ENCODE measurements at places on chromosomes 7 and 10. TPM values are rescaled to one million over a fixed set of nuclear protein-coding genes. Genes with fewer than 3 reads are reported as not detected.

Gene CALHM3
- polyA plus RNA-seq = not detected

Gene CLDN12
- polyA plus RNA-seq = 62.8 TPM

DNA sequence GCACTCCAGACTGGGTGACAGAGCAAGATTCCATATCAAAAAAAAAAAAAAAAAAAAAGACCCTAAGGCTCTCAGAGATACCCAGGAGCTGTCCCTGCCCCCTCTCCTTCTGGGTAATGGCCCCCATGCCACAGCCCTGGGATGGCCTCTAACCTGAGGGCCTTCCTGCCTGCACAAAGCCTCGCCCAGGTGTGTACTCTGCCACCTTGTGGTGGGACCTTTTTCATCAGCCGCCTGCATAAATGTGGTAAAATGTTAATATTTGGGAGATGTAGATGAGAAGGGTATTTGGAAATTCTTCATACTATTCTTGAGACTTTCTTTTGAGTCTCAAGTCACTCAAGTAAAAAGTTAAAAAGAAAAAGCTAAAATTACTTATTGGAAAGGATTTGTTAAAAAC is 46.3 kb upstream of the RNF216 start:
- no peak for DNase-seq

DNA sequence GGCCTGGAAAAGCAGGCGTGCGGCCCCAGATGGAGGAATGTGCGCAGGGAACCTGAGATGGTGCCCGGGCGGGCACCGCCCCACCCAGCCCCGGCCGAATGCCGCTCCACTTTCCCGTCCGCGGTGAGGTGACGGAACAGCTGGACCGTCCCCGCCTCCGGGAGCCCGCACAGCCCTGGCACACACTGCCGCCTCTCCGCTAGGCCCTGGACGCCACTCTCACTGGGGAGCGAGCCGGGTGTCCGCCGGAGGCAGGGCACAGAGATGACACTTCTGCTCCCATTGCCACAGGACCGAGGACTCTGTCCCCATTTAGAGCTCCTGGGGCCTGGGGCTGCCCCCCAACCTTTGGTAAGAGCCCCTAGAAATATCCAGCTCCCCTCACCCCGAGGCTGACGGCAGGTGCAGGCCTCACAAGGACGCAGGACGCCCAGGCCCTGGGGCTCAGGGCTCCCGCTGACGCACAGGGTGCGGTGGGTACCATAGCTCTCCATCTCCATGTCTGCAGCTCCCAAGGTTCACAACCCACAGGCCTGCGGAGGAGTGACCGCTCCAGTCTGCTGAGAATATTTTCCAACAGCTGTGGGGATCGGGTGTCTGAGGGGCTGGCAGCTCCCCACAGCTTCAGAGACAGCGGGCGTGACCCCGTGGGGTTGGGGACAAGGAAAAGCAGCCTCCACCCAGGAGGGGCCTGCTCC is 52.2 kb upstream of the PDGFA start:
- DNase-seq = no peak

- no peak for DNase-seq
Observed at GRCh38 chr10:88898727-88899126, 18.7 kb downstream of the STAMBPL1 start.

- DNase-seq = no peak
Observed at GRCh38 chr7:52911795-52912194, 123.6 kb upstream of the POM121L12 start.

DNA sequence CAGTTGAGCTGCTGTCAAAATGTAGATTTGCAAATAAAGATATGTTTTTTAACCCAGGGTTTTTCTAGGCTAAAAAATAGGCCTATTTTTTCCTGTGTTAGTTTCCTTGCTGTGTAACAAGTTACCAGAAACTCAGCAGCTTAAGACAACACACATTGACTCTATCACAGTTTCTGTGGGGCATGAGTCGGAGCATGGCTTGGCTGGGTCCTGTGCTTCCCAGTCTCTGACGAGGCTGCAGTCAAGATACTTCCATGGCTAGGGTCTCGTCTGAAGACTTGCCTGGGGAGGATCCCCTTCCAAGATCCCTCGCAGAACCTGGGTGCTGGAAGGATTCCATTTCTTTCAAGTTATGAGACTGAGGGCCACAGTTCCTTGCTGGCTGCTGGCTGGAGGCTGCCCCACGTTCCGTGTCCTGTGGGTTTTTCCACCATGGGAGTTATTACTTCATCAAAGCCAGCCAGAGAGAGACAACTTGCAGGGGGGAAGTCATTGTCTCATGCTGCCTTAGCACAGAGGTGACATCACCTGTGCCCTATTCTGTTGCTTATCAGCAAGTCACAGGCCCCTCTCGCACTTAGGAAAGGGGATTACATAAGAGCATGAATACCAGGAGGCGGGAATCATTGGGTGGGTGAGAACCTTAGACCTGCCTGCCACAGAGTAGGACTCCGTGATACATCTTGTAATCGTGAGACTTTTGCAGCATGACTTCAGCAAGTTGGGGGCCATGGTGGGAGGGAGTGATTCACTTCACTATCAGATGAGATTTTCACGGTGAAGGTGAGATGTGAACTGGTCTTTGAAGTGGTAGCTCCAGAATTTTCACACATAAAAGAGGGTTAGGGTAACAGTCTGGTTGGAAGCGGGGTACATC is 77.9 kb downstream of the CCNY start:
- DNase-seq = no peak

DNA sequence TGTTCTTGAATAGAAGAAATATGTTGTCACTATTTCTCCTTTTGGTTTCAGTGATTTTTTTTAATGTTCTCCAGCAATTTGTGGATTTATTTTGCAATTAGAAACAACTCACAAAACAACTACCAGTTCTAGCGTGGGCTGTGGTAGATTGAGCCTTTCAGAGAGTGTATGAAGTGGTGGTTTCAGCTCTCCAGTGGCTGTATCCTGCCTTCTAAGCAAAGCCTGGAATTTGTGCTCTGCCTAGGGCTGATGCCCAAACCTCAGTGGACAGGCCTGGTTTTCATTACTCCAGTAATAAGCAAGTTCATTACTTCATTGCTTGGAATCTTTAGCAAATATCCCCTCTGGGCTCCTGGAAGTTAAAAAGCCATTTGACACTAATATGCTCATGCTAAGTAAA is 35.9 kb downstream of the APBB1IP start:
- no peak for DNase-seq

DNA sequence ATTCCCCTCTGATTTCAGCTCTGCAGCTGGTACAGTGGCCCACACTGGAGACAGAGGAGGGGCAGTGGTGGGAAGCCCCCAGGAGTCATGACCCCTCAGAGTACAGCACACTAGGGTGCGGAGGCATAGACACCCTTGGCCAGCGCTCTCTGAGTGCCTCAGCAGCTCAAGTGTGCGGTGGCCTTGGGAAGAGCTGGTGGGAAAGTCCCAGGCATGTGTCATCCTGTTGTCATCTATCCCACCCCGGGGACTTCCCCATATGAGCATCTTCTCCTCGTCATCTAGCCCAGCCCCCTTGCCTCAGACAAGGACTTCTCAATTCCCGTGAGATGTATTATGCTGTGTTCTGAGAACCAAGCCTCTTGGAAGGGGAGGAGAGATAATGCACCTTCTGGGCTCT is 15.6 kb upstream of the PPIF start:
- no peak for DNase-seq

GRCh38 chr10:130226012-130226411 is 89.8 kb downstream of the GLRX3 start:
- DNase-seq = no peak

DNA sequence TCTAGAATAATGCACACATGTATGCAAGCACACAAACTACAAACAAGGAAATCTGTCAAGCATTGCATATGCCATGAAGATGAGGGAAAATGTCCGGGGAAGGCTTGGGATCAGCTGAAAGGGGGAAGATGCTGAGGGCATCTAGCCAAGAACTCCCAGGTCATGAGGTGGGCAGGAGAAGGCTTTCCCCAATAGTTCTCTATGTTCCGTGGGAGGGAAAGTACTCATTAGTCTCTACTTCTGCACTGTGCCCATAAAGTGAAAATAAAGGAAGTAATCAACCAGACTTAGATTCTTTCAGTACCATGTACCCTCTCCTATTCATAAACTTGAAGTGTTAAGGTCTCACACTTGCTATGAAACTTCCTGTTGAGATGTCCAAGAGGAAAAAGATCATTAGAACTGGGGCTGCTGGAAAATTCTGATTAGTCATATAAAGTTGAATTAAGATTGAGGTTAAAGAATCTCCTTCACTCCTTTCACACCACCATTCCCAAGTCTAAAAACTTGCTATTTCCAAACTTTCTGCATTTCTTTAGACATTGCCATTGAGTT is 17.1 kb upstream of the LIPF start:
- DNase-seq = no peak

DNA sequence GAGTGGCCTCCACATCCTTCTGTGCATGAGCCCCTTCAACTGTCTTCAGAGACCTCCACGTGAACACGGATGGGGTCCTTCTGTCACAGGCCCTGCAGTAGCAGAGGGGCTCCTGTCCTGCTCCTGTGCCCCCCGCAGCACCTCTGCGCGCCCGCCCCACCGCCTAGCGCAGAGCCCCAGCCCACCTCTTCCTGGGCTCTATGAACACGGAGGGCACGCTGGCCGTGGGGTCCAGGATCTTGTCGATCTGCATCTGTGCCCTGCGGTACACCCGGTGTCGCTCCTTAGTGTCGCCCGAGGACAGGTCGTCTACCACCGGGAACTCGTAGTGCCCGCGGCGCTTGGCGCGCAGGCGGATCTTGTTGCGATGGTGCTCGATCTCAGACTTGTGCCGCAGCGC is 71.4 kb upstream of the ATP6V0A4 start:
- DNase-seq = no peak

- no peak for DNase-seq
Observed at GRCh38 chr10:112517451-112517862, 70.4 kb downstream of the VTI1A start.

DNA sequence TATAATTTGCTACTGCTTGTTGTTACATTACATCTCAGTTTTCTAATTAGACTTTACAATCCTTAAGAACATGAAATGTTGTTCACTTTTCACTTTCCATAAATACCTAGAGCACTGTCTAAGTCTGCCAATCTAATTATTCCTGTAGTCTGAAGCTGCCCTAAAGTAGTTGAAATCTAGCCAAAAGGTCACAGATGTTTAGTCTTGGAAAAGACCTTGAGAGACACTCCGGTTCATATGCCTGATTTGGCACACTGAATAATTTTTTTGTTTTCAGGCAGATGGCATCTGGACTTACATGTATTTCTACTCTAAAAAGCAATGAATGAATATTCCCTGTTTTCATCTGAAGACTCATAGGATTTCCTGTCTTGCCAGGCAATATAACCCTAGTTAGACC is 359.1 kb downstream of the ANKRD7 start:
- no peak for DNase-seq

GRCh38 chr7:50293509-50294179 is 10.9 kb upstream of the IKZF1 start:
- no peak for DNase-seq

DNA sequence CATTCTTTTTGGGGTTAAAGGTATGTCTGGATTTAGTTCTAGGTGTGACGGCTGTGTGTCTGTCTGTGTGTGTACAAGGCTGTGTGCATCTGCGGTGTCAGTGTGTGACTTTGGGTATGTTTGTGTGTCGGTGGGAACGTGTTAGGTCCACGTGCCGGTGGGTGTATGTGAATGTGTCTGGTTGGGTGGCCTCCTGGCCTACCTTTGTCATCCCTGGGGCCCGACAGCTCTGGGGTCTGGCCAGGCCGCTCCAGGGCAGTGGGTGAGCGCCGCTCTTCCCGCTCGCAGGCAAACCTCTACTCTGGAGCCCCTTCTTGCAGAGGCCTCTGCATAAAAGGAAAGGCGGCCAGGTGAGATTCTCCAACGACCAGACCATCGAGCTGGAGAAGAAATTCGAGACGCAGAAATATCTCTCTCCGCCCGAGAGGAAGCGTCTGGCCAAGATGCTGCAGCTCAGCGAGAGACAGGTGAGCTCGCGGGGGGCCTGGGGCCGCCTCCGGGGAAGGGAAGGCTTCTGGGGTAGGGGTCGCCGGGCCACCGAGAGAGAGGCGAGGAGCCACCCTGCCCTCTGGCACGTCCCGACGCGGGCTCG is 2.4 kb downstream of the HHEX start:
- no peak for DNase-seq

- no peak for DNase-seq
Observed at GRCh38 chr7:138926241-138926612, 55.0 kb downstream of the KIAA1549 start.

DNA sequence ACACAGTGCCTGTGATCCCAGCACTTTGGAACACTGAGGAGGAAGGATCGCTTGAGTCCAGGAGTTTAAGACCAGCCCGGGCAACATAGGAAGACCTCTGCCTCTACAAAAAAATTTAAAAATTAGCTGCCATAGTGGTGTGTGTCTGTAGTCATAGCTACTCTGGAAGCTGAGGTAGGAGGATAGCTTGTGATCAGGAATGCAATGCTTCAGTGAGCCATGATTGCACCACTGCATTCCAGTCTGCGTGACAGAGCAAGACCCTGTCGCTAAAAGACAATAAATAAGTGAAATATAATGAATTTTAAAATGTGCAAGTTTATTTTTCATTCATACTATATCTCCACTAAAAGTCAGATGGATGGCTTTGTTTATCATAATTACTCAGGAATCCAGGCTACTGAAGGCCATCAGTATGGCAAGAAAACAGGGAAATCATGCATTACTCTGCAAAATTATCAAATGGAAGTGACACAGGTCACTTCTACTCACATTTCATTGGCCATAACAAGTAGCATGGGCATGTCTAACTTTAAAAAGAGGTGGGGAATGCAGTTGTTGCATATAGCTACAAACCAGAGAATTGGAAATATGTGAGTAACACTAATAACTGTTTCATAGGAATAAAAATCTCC is 32.9 kb upstream of the FAM3C start:
- DNase-seq = no peak

GRCh38 chr7:122515404-122515803 is 183.5 kb downstream of the RNF133 start:
- no peak for DNase-seq

DNA sequence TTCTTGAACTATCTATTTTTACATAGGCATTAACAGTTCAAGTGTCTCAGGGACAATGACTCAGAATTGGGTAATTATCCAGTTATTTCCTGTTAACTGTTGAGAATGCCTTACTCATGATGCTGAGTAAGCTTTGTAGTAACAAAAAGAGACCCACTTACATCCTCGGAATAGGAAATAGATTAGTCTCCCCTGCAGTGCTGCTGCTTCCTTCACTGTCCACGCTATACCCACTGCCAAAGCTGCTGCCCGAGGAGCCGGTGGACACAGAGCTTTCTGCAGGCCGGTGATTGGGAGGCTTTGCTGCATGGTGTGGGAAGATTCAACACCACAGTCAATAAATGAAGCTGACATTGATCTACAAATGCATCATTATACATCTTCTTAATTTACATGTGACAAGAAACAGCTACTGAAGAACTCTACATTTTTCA is 357.1 kb downstream of the PCLO start:
- no peak for DNase-seq
